ENCODE measurements at places on chromosomes 5 and 9. TPM values are rescaled to one million over a fixed set of nuclear protein-coding genes. Genes with fewer than 3 reads are reported as not detected.

DNA sequence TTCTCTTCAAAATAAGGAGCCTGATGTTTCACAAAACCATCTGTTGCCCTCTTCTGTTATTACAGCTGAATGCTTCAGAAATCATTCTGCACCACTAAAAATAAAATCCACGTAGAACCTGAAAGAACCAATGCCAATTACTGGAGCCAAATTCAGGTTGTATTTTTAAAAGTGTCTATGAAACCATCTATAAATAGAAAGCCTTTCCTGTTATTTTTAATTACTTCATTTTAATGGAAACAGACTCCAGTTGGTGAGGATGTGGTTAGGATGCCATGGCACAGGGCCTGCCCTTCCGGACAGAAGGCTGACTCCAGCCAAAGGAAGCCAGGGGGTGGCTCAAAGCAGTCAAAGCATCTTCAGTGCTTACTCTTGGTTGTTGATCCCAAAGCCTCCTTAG, 119.8 kb downstream of the TENT4A start:
- H3K27ac ChIP-seq = no peak overlapping the region
- DNase-seq = no peak
- H3K4me1 ChIP-seq = no peaks in the 10 kb centered on the region
- no peaks in the 10 kb centered on the region for H3K36me3 ChIP-seq

DNA sequence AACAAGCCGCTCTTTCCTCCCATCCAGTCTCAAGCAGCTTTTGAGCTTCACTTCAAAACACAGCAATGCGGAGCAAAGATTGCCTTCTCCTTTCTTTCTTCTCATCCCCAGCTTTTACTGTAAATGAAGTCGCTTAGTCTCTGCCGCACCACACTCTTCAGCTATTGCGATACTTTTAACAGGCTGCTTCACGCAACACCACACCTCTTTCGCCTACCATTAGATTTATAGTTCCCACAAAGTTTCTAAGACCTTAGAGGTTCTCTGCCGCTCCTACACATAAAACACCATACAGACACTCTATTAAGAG, 711 bp downstream of the PGGT1B start:
- no peak for DNase-seq
- no peaks in the 10 kb centered on the region for H3K4me1 ChIP-seq
- peak overlapping the region; percentile 80 for H3K27ac ChIP-seq
- no peaks in the 10 kb centered on the region for H3K36me3 ChIP-seq

DNA sequence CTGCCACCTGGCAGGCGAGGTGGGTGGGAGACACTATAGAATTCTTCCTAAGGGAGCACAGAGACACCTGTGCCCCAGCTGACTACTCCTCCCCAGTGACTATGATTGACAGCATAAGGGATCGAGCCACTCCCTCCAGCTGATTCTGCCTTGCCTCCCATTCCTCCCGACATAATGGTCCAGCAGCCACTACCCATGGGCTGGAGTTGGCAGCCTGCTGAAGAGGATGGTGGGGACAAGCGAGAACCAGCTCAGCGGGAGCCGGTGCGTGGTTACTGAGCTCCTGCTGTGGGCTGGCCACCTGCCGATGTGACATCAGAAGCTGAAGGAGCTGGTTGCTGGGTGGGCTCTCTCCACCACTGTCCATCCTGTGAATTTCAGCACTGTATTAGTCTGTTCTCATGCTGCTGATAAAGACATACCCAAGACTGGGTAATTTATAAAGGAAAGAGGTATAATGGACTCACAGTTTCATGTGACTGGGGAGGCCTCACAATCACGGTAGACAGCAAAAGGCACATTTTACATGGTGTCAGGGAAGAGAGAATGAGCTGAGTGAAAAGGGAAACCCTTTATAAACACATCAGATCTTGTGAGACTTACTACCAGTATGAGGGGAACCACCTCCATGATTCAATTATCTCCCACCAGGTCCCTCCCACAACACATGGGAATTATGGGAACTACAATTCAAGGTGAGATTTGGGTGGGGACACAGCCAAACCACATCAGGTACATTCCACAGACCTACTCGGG, 12.1 kb upstream of the NCS1 start:
- no peak overlapping the region for H3K4me3 ChIP-seq
- no peak for DNase-seq
- H3K36me3 ChIP-seq = no peaks in the 10 kb centered on the region
- H3K27me3 ChIP-seq = no peaks in the 10 kb centered on the region
- H3K27ac ChIP-seq = no peak overlapping the region

DNA sequence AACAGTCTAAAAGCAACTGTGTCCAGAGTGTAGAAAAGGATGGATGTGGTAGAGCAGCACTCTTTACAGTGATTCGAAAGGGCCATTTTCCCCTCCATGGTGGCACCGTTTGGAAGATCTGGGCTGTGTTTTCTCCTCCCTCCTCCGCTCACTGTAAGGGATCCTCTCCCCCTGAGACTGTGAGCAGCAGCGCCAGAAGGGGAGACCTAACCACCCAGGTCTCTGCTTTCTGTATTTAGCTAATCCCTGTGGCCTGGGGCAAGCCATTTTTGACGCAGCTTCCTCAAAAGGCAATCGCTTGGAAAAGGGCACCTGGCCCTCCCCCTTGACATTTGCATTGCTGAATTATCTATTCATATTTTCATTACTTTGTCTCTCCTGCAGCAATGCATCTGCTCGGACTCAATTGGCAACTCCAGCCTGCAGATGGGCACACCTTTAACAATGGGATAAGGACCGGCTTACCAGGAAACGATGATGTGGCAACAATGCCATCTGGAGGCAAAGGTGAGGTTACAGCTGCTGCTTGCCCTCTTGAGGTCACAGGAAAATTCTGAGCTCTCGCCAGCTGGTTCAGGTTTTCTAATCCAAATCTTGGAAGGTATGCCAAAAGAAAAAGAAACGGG, 244.3 kb upstream of the WWC1 start:
- no peak overlapping the region for H3K4me3 ChIP-seq
- no peaks in the 10 kb centered on the region for H3K4me1 ChIP-seq
- H3K36me3 ChIP-seq = no peaks in the 10 kb centered on the region
- H3K27ac ChIP-seq = no peak overlapping the region

The TNFSF8 gene
- 0.51 TPM for total RNA-seq

GRCh38 chr5:32274548-32275395, 38.0 kb downstream of the MTMR12 start:
- H3K4me3 ChIP-seq = no peak overlapping the region
- H3K27ac ChIP-seq = peak overlapping the region; percentile 79
- DNase-seq = no peak
- no peaks in the 10 kb centered on the region for H3K27me3 ChIP-seq
- H3K4me1 ChIP-seq = peaks cover 4% of the 10 kb centered on the region

The PDGFRB gene
- 337 TPM for total RNA-seq

DNA sequence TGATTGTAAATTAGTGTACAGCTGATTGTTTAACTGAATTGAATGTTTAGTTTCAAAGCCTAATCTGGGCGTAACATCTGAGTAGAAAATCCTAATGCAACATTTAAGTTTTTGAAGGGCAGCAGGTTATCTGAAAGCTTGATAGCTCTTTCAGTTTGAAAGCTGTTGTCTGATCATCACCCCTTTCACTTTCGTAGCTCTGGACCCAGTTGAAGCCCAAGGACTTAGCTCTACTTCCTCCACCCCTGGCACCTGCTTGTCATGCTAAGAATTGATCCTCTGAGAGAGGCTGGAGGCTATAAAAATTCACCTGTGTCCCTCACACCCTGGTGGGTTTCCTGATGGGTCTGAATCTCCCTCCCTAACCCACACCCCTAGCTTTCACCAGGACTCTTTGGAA, 86.0 kb downstream of the ZFAND5 start:
- H3K36me3 ChIP-seq = no peaks in the 10 kb centered on the region
- H3K4me1 ChIP-seq = no peaks in the 10 kb centered on the region
- H3K27ac ChIP-seq = no peak overlapping the region
- no peaks in the 10 kb centered on the region for H3K27me3 ChIP-seq

DNA sequence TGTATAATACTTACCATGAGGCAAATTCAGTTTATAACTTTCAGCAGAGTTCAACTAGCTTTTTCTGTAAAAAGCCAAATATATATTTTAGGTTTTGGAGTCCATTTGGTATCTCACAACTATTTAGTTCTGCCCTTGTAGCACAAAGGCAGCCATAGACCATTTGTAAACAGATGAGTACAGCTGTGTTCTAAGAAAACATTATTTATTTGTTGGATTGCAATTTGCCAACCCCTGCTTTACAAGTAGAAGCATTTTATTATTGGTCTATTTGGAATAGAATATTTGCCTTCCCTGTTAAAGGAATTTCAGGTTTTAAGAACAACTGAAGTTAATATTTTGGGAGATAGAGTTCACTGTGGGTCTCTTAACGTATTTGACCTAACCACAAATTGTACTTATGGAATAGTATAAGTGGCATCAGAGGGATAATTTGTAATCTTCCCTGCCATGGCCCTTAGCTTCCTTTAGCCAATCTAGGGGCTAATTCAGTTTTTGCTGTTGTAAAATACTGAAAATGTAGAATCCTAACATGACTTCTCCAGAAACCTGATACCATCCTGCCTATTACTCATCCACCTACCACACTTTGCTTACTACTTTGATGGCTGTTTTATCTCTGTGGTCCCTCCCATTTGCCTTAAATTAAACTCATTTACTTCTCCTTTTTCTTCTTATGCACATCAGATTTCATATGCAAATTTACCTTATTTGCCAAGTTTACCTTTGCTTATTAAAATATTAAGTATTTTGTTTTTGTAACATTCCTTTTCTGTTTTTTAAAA, 109.2 kb downstream of the DMXL1 start:
- H3K36me3 ChIP-seq = no peaks in the 10 kb centered on the region
- no peak overlapping the region for H3K27ac ChIP-seq
- no peak for DNase-seq
- H3K4me3 ChIP-seq = no peak overlapping the region
- no peaks in the 10 kb centered on the region for H3K27me3 ChIP-seq

- no peaks in the 10 kb centered on the region for H3K36me3 ChIP-seq
- H3K4me3 ChIP-seq = no peak overlapping the region
- DNase-seq = peak; percentile 87
Measured at GRCh38 chr9:96344458-96345180, 38.9 kb downstream of the SLC35D2 start.

DNA sequence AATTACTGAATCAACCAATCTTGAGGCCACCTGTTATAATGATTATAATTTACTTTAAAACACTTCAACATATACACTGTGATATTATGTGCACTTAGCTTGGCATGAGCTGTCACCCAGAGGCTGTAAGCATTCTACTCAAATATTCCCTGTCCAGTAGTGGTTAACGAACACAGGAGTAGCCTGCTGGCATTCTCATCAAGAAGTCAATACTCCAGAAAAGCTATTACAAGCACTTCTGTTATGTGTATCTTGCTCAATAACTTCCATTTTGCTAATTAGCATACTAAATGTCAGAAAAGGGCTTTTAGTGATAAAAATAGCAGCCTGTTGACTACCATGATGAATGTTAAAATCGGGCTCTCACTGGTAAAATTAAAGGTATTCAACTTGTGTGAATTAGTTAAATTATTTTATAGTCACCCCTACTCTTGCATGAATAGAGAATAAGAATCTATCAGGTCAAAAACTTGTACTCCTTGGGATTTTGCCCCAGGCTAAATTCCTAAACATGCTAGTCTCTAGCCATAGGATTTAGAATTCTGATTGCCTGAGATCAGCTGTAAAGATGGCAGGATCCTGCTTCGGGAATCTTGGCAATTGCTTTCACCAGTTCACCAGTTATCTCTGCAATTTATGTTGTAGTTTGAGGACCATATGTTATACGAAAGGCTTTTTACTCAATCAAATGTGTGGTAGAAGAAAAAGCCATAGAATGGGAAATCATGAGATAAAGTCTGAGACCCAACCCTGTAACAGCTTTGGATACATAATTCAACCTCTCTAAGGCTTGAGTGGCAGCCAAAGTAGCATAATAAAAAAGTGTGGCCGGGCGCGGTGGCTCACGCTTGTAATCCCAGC, 43.4 kb upstream of the PAM start:
- H3K27me3 ChIP-seq = no peaks in the 10 kb centered on the region
- H3K4me3 ChIP-seq = no peak overlapping the region
- no peaks in the 10 kb centered on the region for H3K4me1 ChIP-seq
- no peaks in the 10 kb centered on the region for H3K36me3 ChIP-seq
- no peak overlapping the region for H3K27ac ChIP-seq
- DNase-seq = no peak

- H3K27ac ChIP-seq = no peak overlapping the region
- H3K4me1 ChIP-seq = no peaks in the 10 kb centered on the region
- no peaks in the 10 kb centered on the region for H3K36me3 ChIP-seq
- H3K27me3 ChIP-seq = no peaks in the 10 kb centered on the region
- no peak for DNase-seq
Measured at GRCh38 chr9:2053883-2054845, 39.0 kb downstream of the SMARCA2 start.

The CD180 gene
- 0.83 TPM for total RNA-seq

The AMBP gene
- total RNA-seq = 1.3 TPM

DNA sequence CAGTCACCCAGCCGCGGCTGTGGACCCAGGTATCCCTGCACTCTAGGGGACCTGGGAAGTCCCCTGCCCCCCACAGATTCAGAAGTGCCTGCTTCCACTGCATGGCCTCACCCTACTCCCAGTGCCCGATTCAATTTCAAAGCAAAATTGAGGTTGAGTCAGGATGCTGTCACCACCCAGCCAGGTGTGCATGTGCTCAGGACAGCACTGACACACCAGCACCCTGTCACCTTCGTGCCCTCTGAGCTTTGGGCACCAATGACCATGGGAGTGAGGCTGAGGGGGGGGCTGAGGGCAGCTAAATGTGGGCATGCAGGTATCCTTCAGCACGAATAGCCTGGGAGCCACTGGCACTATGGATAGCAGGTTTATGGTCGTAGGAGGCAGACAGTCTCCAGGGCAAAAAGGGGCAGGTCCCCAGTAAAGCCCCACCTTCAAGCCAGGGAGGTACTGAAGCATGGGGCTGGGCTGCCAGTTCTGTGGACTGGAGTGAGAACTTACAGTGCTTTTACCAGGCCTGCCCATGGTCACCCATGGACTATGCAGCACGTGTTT, 1151.6 kb upstream of the CDH6 start:
- no peaks in the 10 kb centered on the region for H3K4me1 ChIP-seq
- no peak for DNase-seq
- no peak overlapping the region for H3K27ac ChIP-seq
- H3K4me3 ChIP-seq = no peak overlapping the region
- H3K27me3 ChIP-seq = no peaks in the 10 kb centered on the region
- H3K36me3 ChIP-seq = no peaks in the 10 kb centered on the region

- no peak for DNase-seq
- H3K4me3 ChIP-seq = no peak overlapping the region
- no peaks in the 10 kb centered on the region for H3K4me1 ChIP-seq
Measured at GRCh38 chr9:127065592-127065991, 56.8 kb downstream of the ANGPTL2 start.

DNA sequence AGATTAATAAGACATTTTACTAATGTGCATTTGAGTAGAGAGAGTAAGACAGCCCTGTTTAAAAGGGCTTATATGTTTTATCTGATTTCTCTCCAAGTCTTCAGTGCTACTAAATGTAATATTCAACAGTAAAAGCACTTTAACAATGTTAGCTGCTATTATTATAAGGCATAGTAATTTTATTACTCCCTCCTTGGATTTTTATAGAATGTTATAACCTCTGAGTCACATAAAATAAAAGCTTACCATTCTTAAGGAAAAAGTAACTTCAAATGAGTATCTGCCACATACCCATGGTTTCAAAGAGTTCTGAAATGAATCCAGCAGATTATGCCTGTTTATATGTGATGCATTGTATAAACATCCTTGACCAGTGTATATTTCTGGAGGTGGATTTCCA, 19.0 kb downstream of the SPDL1 start:
- no peak overlapping the region for H3K4me3 ChIP-seq
- no peak for DNase-seq
- H3K4me1 ChIP-seq = no peaks in the 10 kb centered on the region
- H3K27ac ChIP-seq = no peak overlapping the region

All from uterus (tissue), 4 donors.